ENCODE measurements at places on chromosomes 16 and 17.
A peak's percentile ranks its signal among the peaks of the same experiment; 100 is the strongest.

- no peak for DNase-seq
Observed at GRCh38 chr17:36609498-36609862, 8.1 kb downstream of the MRM1 start.

GRCh38 chr17:82889496-82890338, 49.9 kb upstream of the ZNF750 start:
- DNase-seq = no peak

DNA sequence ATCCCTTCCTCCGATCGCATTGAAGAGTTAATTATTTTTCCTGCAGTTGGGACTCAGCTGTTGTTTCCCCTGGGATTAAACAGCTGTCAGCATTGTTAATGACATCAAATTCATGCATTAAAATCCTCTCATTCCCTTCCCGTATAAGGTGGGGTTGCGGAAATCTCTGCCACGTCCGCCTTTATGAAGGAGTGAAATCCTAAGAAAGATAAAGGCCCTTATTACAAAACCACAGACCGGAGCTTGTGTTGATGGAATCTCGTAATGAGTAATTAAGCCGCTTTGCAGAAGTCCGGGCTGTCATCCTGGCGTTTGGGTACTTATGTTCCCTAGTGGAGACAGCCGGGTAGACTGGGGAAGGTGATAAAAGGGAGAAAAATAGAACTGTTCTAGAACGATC, 627.6 kb downstream of the MAF start:
- DNase-seq = no peak

- DNase-seq = no peak
Observed at GRCh38 chr17:37147301-37147812, 198.6 kb downstream of the AATF start.

DNA sequence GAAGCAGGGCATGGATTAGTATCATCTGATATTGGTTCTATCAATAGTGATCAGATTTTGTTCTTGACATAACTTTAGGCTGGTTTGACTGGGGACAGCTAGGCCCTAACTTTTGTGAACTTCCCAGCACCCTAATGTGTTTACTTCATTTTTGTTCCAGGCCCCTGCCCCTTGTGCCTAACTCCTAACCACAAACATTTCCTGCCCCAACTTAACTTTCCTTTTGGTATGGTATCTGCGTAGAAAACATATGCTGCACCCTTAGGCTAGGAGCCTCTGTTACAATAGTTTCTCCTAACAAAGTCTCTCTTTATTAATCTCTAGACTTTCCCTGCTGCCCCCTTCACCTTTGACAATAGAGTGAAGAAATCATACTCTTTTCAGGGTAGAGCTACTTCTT, 2.5 kb downstream of the ADPRM start:
- no peak for DNase-seq

DNA sequence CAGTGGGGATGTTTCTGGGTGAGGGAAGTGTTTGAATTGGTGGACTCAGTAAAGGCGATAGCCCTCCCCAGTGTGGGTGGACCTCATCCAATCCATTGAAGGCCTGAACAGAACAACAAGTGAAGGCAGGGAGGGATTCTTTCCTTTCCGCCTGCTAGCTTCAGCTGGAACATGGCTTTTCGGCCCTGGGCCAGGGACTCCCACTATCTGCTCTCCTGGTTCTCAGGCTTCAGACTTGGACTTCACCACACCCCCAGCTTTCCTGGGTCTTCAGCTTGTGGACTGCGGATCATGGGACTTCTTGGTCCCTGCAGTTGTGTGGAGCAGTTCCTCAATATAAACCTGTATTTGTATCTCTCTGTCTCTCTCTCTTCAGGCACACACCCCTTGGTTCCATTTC, 77.9 kb downstream of the SNX29 start:
- DNase-seq = no peak

DNA sequence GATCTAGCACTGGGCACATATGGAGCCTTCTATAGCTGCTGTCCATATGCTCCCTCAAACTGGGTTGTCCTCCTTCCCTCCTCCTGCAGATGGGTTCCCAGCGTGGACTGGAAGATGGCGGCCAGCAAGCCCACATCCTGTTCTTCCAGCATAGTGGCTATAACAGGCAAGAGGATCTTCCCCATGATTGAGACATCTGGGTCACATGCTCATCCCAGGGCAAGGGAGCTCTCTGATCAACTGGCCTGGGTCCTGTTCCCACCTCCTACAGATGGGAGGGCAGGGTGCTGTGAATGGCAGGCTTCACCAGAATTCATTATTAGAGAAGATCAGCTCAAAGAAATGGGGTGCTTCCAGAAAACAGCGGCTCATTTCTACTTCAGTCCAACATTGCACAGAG, 210.2 kb downstream of the PARN start:
- DNase-seq = no peak

- DNase-seq = no peak
Observed at GRCh38 chr16:69350536-69351133, 951 bp downstream of the TMED6 start.

DNA sequence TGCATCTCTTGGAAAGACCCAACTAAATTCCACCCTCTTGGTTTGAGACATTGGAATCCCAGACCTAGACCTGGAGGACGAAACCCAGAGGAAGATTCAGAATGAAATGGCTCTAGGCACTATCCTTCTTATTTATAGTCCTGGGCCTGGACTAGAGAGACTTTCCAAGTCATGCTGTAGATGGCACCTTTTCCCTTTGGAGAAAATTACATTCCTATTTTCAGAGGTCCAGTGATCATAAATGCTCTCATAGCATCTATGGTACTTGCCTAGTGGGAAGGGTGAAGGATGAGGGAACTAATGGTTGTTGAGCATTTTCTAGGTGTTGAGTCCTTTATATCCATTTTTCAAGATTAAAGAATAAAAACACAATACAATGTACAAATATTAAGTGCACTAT, 37.1 kb downstream of the SPACA3 start:
- DNase-seq = no peak

DNA sequence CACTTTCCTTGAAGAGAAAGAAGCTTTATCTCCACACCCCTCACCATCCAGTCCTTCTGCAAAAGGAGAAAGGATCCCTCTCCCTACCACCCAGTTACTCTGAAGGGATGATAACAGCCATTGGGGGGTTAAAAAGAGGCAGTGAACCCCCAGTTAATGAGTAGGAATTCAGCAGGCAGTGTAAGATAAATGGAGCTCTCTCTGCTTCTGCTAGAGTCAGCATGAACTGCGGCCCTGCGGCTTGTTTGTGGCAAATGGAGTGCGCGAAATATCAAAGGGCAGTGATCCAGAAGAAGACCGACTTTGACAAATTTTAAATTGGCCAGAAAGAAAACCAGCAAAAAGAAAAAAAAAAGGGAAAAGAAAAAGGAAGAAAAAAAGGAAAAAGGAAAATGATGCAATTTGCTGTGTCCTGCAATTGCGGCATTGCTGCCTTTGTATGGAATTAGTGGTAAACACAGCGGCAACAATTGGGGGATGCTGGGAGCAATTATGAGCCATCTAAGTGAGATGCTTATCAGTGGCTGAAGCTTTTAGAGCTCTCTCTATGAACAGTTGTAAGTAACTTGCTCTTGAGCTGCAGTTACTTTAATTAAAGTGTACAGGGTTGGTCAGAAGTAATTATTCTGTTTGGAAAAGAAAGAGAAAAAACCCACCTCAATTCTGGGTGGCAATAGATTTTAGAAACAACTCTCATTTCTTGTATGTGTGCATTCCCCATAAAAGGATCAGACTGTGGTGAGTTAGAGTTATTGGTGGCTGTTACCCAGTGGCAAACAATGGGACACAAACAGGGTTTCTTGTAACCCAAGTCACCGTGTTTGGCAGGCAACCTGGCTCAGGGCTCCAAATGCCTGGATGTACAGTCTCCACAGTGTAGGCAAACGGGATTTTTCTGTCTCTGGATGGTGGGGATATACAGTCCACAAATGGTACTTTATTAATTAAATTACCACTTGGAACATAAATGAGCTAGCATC, 161.3 kb downstream of the AATF start:
- DNase-seq = peak; percentile 70

GRCh38 chr17:37168731-37169353, 206.9 kb upstream of the C17orf78 start:
- no peak for DNase-seq

GRCh38 chr16:46885960-46886763, 2.0 kb downstream of the GPT2 start:
- peak; percentile 41 for DNase-seq

DNA sequence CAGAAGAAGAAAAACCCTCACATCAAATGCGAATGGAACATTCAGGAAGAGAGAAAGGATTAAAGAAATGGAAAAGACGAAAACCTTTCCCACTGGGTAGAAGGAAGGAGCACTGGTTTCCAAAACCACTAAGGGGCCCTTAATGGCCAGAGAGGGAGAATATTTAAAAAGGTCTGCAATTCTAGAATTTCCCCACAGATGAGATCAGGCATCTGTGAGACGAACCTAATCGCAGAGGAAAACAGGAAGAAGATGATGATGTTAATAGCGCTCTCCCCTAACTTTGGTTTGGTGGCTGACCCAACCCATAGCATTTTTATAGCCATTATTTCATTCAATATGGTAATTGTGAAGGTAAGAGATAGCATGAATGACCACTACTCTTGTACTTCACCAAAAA, 32.8 kb downstream of the XYLT1 start:
- no peak for DNase-seq

DNA sequence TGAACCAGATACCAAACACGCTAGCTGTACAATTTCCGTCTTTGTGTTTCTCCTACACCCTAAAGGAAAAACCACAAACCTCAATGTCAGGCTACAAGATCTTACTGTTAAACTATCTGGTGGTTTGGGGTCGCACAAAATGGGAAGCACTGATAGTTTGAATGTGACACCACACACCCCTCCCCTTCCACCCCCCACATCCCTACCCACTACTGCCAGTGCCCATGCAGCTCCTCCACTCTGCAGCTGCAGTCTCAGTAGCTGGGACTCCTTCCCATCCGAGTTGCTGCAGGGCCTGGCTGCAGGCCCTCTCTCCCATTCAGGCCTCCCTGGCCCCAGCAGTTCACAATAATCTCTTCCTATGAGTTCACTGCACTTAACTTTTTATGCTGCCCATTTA, 18.4 kb downstream of the TRAP1 start:
- no peak for DNase-seq

DNA sequence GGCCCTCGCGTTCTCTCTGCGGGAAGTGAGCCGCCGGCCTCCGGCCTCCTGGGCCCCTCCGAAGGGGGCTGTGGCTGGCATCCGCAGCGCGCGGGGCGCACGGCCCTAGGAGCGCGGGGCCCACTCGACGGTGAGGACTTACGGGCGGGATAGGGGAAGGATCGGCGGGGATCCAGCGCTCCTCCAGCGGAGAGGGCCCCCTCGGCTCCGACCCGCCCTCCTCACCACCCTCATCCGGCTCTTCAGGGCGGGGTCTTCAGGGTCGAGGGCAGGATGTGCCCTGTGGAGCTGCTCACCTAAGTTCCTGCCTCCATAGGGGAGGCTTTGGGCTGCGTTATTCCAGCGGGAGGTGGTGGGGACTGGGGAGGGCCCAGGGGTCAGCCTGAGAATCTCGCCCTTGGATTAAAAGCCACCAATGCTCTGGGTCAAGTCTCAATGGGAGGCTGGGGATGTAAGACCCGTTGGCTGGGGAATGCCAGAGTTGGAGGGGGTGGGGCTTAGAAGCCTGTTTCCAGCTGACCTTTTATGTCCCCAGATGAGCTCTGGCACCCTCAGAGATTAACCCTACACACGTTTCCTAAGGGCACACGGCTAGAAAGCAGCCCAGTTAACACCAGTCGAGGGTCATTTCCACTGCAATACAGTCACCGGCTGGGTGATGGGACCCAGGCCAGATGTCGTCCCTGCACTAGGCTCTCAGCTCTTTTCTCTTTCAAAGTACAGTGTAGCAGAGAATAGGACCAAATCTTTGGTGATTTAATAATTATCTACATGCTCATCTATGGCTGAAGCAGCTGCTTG, 13.4 kb downstream of the TBX2 start:
- DNase-seq = peak; percentile 80

- no peak for DNase-seq
Observed at GRCh38 chr17:81179861-81180260, 13.8 kb upstream of the AATK start.

DNA sequence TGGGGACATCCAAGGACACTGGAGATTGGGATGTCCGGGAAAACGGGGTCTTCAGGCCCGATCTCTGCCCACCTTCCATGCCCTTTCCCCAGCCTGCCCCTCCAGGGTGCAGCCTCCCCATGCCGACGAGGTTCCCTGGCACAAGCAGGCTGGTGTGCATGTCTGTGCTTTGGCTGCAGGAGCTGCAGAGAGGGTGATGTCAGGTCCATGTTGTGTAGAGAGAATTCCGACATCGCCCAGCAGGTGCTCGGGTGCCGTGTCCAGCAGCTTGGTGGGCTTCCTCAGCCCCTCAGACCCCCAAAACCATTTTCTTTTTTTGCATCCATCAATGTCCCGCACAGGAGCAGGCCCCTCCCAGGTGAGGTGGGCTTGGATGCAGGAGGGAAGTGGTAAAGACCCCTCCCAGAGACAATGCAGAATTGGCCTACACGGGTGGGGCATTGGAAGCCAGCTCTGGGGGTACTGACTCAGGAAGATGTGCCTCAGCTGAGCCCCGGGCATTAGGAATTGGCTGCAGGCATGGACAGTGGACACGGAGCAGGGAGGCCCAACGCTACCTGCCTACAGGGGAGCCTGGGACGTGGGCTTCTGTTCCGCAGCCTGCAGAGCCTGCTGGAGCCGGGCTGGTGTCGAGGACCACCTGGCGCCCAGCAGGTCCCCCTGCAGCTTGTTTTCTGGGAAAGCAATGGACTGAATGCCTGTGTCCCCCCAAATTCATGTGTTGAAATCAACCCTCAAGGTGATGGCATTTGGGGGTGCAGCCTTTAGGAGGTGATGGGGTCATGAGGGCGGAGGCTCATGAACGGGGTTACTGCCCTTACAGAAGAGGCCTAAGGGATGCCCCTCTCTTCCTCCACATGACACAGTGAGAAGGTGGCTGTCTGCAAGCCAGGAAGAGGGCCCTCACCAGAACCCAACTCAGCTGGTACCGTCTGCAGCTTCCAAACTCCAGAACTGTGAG, 97.5 kb downstream of the METRNL start:
- no peak for DNase-seq

DNA sequence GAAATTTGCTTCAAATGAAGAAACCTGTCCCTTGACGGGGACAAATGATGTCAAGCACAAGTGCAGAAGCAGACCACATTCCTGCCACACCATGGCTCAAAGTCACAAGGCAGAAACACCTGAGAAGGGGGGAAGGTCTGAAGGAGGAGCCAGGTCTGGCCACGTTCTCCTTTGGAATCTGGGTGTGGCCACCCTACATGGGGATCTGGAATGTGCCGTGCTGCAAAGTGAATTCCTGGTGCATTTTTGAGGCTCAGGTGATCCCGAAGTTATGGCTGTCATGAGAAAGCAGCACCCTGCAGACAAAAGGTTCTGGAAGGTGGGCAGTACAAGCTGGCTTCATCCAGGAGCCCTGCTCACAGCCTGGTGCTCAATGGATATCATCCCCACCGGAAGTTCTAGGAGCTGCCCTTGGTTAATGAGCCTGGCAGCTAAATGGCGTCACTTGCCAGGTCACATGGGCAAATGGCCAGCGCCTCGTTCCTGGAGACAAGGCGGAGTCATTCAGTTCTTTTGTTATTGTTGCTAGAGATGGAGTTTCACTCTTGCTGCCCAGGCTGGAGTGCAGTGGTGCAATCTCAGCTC, 20.1 kb upstream of the ADCY9 start:
- no peak for DNase-seq

GRCh38 chr17:8019166-8019565, 16.8 kb downstream of the GUCY2D start:
- DNase-seq = no peak

GRCh38 chr16:8323153-8323552, 267.2 kb downstream of the TMEM114 start:
- DNase-seq = no peak

Measured in SK-N-SH (cell line).